ENCODE measurements at places on chromosomes 1 and 21.

DNA sequence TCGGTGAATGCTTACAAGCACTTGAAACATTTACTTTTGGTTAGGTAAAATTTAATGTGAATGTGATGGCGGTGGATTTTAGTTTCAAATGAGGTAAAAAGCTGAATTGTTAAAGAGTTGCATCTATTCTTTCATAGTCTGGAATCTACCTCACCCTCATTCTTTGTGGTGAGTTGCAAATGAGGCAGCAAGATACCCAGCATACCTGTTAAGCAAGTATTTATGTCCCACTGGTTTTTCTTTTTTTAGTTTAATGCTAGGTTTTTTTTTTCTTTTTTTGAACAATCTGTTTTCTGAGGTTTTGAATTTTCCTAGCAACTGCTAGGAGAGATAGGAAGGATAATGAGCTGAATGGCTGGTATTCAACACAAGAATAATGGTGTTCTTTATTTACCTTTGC is 127.9 kb upstream of the CACYBP start:
- no peak for DNase-seq

GRCh38 chr1:70874063-70874462 is 173.6 kb downstream of the PTGER3 start:
- DNase-seq, result peak; percentile 17

GRCh38 chr1:87464022-87464490 is 135.4 kb downstream of the LMO4 start:
- DNase-seq, result no peak

DNA sequence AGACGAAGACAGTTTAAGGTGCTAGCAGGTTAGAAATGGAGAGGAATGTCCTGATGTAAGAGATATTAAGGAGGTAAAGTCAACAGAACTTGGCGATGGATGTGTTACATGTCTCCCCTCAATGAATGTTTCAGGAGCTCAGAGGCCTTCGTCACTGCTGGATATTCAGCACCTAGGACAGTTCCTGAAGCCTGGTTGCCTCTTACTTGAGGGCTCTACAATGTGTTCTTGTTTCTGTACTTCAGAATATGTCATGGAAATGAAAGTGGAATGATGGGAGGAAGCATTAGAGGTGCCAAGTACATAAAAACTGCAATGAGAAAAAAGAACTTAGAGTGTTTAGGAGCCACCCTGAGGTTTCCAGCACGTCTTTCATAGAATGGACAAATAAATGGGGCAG is 17.7 kb downstream of the TNR start:
- DNase-seq, result peak; percentile 16

GRCh38 chr1:248905662-248906008 is 400 bp upstream of the PGBD2 start:
- no peak for DNase-seq

GRCh38 chr1:29649189-29650040 is 413.1 kb downstream of the PTPRU start:
- peak; percentile 49 for DNase-seq

- DNase-seq, result no peak
Measured at GRCh38 chr1:158801396-158801795, 20.4 kb upstream of the OR6N2 start.

All from EL (cell line).